CD4-positive, alpha-beta T cell treated with Interleukin-21 for 1 hour (primary cell): ENCODE measurements at places on chromosomes 1 and 21.

DNA sequence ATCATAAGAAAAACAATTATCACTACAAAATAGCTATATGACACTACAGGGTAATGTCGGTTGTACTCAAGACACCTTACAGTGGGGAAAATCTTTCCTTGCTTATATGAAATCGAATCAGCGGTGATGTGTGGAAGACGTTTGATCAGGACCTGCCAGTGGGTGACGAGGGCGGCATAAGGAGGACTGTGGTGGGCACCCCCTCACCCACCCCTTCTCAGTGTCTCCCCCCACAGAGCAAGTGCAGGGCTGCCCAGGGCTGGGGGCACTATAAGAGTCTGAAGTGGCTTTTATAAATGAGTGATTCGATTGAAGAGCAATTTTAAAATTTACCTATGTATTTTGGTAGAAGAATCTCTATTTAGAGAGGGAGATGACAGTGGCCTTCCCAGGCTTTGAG is 35.8 kb downstream of the CRYAA start:
- DNase-seq: no peak

DNA sequence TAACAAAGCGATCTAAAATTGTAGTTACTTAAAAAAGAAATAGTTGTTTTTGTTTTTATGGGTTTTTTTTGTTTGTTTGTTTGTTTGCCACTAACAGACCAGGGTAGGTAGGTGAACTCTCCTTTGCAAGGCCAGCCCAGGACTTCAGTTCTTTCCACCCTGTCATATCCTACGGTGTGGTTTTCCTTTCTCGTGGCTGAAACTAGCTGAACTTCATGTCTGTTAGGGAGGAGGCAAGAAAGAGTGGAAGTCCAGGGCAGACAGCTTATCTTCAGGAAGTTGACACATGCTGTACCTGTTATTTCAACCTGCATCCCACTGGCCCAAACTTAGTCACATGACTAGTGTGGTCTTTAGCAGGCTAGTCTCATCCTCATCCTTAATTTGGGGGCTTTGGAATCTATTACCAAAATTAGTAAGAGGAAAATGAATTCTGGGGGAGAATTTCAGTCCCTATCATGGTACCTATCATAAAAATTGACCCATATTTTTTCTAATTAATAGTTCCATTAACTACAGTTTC is 62.9 kb upstream of the LRRC7 start:
- no peak for DNase-seq

DNA sequence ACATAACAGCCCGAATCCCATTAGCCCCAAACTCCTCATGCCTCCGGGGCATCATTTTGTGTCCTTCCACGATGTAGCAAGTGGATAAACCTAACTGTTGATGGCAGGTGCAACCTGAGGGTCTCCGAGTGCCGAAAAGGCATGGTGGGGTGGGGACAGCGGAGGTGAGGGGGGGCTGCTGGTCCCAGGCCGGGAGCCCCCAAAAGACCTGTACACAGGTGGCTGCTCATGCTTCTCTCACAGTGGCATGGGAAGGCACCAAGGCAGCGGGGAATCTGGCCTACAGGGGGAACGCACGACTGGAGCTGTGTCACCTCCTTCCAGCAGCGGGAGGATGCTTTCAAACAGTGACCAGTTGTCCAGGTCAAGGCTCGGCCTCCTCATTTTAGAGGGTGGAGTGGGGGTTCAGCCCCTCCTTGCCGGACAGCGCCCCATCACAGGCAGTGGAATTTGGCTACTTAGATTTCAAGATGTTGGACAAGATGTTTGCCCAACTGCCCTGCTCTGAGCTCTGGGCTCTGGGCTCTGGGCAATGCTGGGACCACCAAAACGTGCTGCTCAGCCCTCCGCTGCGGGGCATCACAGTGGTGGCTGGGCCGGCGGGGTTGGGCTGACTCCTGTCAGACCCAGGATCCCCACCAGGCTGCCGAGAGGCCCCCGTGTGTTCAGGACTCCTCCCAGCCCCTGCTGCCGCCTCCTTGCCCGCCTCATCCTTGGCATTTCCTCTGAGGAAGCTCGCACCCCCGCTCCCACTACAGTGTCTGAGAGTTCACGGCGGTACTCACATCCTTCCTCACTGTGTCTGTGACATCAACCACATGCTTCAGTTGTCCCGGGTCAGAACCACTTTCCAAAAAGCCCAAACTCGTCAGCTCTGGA is 7.6 kb downstream of the DNMT3L start:
- DNase-seq: no peak

GRCh38 chr1:218765753-218766152 is 407.9 kb upstream of the LYPLAL1 start:
- DNase-seq: no peak

DNA sequence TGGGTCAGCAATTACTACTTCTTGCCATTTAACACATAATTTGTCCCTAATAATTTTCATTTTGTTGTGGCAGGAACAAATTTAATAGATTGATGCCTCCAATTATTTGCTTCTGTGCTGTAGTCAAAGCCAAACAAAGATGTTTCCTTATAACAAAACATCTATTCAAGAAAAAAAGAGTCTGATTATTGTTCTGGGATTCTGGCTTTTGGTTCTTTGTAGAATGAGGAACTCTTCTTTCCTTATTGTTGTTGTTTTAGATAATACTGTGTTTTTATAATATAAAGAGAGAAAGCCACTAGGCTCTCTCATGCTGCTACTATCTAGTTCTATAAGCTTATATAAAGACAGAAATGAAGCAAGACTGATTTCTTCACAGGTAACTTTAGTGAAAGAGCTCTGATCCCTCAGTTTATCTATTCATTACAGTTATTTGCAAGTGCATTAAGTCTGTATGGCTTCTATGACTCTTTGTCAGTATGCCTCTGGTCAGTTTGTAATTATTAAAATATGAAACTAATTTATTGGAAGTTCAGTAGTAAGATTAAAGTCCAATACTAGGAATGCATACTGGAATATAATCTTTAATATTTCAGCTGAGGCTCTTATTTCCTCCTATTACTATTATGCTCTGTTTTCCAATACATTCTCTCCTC is 37.4 kb downstream of the PRKACB start:
- DNase-seq: no peak

DNA sequence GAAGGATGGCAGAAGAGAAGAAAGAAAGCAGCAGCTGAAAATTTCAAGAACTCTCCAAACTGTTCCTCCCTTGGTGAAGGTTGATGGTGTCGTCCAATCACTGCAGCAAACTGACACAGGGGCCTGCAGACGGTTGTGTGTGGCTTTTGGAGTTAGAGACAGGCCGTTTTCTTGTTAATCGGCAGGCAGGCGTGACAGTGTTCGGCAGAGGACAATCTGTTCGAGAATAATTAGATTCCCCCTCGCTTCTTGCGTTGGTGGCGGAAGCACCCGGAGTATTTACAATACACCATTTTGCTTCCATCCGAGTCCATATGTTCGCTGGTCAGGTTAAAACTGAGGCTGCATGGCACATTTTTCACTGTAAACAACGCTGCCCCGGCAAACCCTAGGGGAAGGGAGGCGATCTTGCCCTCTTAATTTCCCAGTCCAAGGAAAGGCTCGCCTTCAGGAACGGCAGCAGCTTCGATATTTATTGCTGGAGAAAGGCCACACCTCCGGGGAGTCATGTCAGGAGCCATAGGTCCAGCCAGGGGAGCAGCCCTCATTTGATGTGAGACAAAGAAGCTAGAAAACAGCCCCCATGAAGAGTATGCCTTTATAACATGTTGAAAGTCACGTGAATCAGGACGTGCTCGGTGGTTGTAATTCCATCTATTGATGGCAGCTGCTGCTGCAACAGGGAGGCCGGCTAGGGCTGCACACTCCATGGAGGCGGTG is 360.1 kb downstream of the SMYD3 start:
- DNase-seq: no peak

GRCh38 chr1:4656533-4657140 is 2.2 kb downstream of the AJAP1 start:
- DNase-seq: no peak

DNA sequence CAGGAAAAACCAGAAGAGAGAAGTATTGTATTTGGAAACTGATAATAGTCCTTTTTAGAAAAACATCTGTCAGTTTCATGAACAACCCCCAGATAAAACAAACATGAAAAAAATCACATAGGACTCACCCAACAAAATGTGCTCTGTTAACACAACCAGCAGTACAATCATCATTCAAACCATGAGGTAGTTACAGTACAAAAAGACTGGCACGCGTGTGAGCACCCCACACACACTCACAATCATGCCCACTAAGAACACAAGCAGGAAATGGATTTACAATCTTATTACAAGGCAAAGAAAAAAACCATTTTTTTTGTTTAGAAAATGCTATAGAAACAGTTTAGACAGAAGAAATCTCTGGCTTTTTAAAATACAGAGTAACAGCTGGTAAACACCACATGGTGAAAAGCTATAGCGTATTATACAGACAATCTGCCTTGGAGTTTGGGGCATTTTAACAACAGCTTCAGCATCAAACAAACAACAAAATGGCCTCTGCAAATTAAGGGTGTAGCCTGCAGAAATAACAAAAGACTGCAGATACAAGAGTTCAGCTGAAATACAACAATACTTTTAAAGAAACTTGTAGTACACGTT is 180.0 kb downstream of the CDC7 start:
- no peak for DNase-seq

- DNase-seq: no peak
Observed at GRCh38 chr1:170700842-170701615, 37.1 kb downstream of the PRRX1 start.

- no peak for DNase-seq
Observed at GRCh38 chr1:61536174-61537108, 188.5 kb downstream of the TM2D1 start.

- DNase-seq: peak; percentile 89
Observed at GRCh38 chr1:41919764-41920397, 1.2 kb upstream of the HIVEP3 start.

- no peak for DNase-seq
Observed at GRCh38 chr21:33013626-33014025, 12.1 kb upstream of the OLIG2 start.

GRCh38 chr1:156150333-156151011 is 2.9 kb upstream of the SEMA4A start:
- peak; percentile 20 for DNase-seq

DNA sequence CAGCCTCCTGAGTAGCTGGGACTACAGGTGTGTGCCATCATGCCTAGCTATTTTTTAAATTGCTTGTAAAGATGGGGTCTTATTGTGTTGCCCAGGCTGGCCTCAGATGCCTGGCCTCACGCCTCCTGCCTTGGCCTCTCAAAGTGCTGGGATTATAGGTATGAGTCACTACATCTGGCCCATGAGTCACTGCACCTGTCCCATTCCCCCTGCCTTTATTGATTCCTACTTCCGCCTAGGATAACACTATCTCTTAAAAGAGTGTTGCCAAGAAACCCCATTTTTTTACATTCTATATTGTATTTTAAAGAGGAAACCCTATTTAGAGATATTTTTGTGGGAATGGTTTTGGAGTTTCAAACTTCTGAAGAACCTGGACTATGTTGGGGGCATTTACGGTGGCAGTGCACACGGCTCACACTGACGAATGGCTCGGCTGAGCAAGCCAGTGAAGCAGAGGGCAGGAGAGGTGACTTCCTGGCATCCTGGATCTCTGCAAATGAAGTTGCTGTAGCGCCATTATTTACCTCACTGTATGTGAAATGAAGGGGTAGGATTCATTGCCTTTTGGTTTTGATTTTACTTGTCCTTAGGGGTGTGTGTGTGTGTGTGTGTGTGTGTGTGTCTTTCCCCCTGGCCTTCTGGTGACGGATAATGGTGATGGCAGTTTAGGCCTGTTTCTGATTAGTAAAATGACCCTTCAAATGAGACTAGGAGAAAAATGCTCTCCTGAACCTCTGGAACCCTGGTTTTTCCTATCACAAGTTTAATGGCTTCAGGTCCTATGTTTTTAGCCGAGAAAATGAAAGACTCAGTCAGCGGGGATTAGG is 22.5 kb downstream of the KIF26B start:
- DNase-seq: no peak

DNA sequence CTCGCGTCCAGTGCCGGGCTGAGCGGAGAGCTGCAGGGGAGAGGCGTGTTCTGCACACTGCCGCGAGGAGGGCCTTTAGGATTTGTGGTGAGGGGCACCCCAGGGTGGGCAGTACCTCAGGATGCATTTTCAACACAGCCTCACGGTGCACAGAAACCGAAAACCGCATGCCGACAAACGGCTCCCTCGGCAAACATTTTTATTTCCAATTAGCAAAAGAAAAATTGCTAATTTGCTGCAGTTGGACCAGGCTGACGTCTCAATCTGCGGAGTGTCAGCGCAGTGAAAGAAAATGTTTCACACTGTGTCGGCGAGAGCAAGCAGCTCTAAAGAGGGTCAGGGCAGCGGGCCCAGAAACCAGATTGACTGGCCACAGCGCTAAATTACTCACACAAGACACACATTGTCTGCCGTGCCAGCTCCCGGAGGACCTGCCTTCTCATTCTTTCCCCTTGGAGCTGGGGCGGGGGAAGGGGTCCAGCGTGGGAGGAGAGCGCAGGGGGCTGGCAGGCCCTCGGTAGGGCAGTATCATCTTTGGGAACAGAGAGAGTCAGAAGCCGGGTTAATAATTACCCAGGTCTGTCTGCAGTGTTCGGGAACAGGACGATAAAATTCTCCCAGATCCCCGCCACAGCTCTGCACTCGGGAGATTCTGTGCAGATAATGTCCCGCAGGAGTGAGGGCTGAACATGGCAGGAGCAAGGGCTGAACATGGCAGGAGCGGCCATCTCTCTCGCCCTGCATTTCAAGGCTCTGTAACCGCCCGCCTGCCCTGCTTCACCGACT is 150.2 kb downstream of the PRDM16 start:
- DNase-seq: no peak
